ENCODE measurements at places on chromosomes 2 and 18. TPM values are rescaled to one million over a fixed set of nuclear protein-coding genes. Genes with fewer than 3 reads are reported as not detected.

POTEI gene
- not detected for polyA plus RNA-seq

SDC1 gene
- 0.62 TPM for polyA plus RNA-seq

KCNE4 gene
- 11.3 TPM for polyA plus RNA-seq

IL1F10 gene
- polyA plus RNA-seq = not detected

FZD7 gene
- 34.8 TPM for polyA plus RNA-seq

All from ovary (tissue), 10 donors.